ENCODE measurements at places on chromosomes 2 and 18. TPM values are rescaled to one million over a fixed set of nuclear protein-coding genes. Genes with fewer than 3 reads are reported as not detected.

GRCh38 chr18:10453806-10454680 lies at the start of gene APCDD1:
APCDD1 (plus strand) TSS chr18:10454635; CDS start chr18:10454982, 347 bp downstream.
- peak; percentile 42 for DNase-seq

DNA sequence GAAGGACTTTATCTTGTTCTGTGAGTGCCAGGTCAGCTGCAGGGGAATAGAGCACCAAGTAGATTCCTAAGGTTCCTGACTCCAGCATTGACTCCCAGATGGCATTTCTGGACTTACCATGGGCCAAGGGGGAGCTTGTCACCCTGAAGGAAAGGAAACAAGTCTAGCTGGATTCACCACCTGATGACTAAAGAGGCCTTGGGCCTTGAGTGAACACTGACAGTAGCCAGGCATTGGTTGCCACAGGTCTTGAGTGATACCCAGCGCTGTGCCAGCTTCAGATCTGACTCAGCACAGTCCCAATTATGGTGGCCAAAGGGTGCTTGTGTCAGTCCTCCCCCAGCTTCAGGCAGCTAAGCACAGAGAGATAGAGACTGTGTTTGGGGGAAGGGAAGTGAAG lies 40.1 kb upstream of the CAPN13 start:
- no peak for DNase-seq

DNA sequence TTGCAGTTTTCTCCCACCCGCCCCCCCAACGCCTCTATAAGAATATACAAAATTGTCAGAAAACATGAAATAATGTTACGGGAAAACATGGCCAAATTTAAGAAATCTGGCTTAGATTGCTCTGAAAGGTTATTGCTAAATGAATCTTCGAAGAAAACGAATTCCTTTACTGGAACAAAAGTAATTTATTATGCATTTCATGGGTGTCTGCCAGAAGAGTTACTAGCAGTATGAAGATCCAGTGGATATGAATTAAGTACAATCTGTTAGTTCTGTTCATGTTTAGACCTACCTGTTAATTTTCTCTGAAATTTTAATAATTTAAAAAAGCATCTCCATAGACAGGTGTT lies 21.9 kb downstream of the GATA6 start:
- no peak for DNase-seq

- DNase-seq: no peak
Observed at GRCh38 chr2:119249855-119250717, 26.5 kb downstream of the STEAP3 start.

- DNase-seq: no peak
Observed at GRCh38 chr2:185274718-185275484, 463.7 kb upstream of the FSIP2 start.

DNA sequence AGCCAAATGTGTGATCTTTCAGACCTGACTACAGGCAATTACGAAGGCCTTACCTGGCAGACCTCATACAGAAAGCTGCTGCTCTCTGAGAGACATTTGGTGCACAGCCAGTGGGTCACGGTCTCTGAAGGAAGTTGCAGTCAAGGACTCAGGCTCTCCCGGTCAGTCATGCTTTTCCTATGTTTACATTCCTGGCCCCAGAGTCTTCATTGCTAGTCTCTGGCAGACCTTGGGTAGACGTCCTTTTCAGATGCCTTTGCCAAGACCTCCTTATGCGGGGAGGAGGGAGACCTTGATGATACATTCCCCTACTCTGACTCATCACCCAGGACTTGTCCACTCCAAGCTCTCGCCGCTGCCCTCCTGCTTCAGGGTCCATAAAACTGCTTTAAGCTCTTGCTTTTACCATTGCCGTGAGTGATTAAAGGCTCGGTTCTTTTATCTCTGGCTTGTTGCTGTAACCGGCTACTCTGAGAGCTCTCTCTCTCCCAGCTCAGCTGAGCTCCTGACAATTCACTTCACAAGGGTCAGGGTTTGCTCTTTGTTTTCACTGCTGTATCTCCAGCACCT lies 62.0 kb upstream of the SLC35F5 start:
- DNase-seq: peak; percentile 99

The UGT1A3 gene
- not detected for total RNA-seq

GRCh38 chr18:55775972-55776371 lies 188.0 kb upstream of the TCF4 start:
- peak; percentile 10 for DNase-seq

The DES gene
- 0.60 TPM for total RNA-seq

DNA sequence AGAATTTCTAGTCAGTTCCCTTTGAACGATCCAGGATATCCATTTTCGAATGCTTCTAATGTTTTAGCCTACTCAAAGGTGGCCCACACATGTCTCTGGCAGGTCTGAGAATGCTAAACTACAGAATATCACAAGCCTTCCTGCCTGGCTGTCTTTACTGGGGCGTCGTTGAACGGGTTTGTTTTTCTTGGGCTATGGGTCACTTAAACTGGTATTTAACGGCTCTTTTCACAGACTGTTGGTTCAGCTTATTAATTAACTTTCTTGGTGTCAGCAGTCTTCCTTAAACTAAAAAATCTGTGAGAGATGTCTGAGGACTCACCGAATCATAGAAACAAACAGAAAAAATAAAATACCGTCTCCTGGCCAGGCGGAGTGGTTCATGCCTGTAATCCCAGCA lies 563.2 kb upstream of the NRP2 start:
- DNase-seq: no peak

DNA sequence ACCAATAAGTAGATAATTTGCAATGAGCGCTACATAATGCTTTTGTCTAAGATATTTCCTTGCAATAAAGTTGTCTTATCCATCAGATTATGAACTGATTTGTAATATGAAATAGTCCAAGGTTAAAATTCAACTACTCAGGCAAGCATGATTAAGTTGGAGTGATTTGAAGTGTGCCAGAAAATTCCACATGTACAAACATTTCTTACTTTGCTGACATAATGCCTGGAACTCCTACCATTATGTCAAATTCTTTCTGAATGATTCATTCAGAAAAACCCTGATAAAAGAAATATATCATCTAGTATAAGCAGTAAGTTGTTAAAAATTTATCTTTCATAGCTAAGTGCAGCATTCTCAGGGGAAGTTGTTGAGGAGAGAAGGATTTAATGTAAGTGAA lies 87.3 kb downstream of the CBLN2 start:
- DNase-seq: peak; percentile 7

DNA sequence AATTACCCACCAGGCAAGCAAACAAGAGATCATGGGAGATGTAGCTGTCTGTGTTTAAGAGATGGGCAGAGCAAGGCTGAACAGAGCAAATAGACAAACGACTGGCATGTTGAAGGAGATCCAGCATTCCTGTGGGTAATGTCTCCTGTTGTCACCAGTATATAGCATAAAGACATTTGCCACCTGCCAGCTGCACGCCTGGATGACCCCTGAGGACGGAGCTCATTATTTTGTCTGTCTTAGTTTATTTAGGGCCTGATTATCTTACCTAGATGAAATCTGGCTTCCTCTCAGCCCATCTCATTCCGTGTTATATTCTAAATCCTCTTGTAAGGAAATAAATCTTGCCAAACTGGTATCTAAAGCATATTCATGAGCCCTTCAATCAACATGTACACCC lies 510.3 kb upstream of the LINC00305 start:
- no peak for DNase-seq

- DNase-seq: no peak
Observed at GRCh38 chr2:29802986-29803385, 118.4 kb downstream of the ALK start.

The EVX2 gene
- total RNA-seq: not detected

The AMER3 gene
- total RNA-seq: not detected

DNA sequence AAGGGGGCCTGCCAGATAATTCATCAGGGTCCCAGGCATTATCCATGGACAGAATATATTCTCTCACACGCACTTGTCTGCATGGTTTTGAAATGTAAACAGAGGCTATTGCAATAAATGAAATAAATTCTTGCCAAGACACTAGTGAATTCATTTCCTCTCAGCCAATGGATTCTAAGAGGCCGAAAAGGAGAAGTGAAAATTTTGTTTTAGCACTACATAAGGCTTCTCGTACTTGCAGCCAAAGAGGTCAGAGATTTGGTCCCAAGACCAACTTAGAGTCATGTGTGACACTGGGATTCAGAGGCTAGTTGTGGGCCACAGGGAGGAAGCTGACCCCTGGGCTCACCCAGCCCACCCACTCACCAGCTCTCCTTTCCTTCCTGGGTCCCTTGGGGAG lies 184.1 kb upstream of the GLI2 start:
- DNase-seq: no peak

DNA sequence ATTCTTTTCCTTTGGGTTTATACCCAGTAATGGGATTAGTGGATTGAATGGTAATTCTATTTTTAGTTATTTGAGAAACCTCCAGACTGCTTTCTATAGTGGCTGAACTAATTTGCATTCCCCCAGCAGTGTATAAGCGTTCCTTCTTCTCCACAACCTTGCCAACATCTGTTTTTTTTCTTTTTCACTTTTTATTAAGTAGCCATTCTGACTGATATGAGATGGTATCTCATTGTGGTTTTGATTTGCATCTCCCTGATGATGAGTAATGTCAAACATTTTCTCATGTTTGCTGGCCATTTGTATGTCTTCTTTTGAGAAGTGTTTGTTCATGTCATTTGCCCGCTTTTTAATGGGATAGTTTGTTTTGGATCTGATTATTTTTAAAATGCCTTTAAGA lies 64.1 kb upstream of the MEIS1 start:
- DNase-seq: peak; percentile 21

The CNGA3 gene
- total RNA-seq: not detected
